ENCODE measurements at places on chromosomes 7 and 10.

GRCh38 chr7:151080067-151080521 is 515 bp downstream of the FASTK start:
- peak; percentile 75 for DNase-seq

- no peak for DNase-seq
Measured at GRCh38 chr7:70738151-70738885, 393.6 kb upstream of the GALNT17 start.

GRCh38 chr7:107023522-107024151 is 20.9 kb upstream of the PRKAR2B start:
- peak; percentile 25 for DNase-seq

DNA sequence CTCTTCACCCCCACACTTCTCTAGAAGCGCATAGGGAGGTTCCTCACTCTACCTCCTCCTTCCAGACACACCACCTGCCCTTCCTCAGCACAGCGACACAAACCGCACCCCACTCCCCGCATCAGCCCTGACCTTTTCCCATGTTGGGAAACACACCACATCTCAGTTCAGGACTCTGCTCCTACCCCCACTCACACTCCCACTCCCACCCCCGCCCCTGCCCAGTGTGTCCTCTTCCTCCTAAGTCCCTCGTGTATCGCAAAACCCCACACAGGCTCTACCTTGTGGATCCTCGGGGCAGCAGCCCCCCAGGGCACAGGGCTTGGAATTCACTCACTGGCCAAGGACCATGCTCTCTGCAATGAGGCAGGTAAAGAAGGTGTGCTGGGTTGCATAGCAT is 4.2 kb upstream of the AOC1 start:
- DNase-seq: no peak

- DNase-seq: no peak
Measured at GRCh38 chr7:18125476-18125875, 97.8 kb upstream of the PRPS1L1 start.

Measured in erythroblast (primary cell).